ENCODE measurements at places on chromosomes 13 and 19. TPM values are rescaled to one million over a fixed set of nuclear protein-coding genes. Genes with fewer than 3 reads are reported as not detected.

GRCh38 chr13:52848455-52849195 is at the start of gene PCDH8:
PCDH8 (minus strand) TSS chr13:52848640; CDS start chr13:52848436, 204 bp downstream.
- DNase-seq = no peak

GRCh38 chr13:22073718-22074117 is 402.8 kb downstream of the FGF9 start:
- no peak for DNase-seq

DNA sequence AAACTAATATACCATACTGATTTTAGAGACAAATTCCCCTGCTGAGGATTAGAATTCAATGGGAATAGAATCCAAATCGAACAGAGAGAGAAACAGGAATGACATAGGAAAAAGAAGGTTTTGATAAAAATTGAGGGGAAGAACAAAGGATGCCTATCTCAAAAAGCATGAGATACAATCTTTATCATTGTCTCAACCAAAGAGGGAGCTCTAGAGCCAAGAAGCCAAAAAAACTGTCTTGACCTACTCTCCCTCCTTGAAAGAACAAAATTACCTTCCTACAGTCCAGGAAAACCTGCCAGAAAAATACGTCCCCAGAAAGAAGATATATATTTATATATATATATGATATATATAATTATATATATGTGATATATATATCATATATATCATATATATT is 39.2 kb upstream of the MIR17HG start:
- no peak for DNase-seq

DNA sequence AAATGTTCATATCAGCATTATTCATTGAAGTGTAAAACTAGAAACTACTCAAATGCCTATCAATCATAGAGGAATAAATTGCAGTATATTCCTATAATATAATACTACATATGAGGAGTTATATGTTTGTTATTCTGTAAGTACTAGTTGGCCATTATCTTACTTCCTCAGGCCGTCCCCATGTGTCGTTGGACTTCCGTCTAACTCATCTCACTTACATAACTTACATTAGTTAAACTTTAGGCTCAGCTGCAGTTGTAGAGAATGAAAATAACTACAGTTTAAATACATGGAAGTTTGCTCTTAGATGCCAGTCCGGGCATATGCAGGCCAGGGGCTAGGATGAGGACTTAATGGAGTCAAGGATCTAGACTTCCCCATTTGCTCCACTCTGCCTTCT is 8.6 kb upstream of the EPSTI1 start:
- no peak for DNase-seq

DNA sequence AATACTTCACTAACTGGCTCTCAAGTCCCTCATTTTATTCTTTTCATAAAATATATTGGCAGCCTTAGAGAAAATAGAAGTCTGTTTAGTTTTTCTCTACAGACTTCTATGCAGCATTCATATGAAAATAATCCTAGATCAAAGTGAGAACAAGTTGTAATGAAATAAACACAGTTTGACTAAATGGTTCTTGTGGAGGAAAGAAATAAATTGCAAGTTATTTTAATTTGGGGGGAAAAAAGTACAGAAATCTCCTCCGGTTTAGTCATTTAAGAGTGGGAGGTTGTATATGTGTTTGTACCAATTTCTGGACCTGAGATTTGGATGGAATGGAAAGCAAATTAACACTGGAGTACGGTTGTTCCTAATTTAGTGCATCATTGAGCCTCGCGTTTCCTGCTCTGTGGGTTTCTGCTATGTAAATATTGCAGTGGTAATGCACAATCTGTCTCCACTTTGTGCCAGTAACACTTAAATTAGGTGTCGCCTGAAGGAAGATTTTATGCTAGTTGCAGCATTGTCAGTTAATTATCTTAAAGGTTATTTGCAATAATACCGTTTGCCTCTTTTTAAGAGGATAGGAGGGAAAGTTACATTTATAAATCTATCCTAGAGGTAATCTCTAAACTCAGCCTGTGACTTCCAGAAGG is 100.2 kb downstream of the ZIC5 start:
- DNase-seq = no peak

GRCh38 chr13:112244061-112244460 is 132.1 kb upstream of the SPACA7 start:
- DNase-seq = no peak

GRCh38 chr13:45215392-45216077 is 14.7 kb upstream of the KCTD4 start:
- DNase-seq = no peak

- no peak for DNase-seq
Observed at GRCh38 chr13:63455938-63456337, 2040.3 kb upstream of the PCDH20 start.

DNA sequence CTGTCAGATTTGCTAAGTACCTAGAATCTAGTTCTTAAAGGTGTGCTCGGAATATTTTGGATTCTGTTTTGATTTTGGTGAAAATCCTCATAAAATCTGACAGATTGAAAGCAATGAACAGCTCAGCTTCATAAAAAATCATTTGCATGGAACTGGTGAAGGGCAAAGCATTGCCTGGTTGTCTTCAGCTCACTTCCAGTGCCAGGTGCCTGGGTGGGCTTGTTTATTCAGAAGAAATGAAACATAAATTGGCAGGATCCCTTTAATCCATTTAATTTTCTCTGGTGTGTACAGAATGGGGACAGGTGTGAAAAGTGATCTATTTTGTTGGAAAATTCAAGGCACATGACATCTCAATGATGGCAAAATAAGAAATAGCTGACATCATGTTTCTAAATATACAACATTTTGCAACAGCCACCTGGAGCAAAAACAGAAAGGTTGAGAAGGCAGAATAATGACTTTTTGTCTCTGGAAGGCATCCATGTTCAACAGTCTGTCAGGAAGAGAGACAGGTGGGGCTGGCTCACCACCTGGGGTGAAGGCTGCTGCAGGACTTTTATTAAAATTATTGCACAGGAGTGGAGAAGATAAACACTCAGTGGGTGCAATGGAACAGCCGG is 52.2 kb downstream of the RFC3 start:
- DNase-seq = no peak

DNA sequence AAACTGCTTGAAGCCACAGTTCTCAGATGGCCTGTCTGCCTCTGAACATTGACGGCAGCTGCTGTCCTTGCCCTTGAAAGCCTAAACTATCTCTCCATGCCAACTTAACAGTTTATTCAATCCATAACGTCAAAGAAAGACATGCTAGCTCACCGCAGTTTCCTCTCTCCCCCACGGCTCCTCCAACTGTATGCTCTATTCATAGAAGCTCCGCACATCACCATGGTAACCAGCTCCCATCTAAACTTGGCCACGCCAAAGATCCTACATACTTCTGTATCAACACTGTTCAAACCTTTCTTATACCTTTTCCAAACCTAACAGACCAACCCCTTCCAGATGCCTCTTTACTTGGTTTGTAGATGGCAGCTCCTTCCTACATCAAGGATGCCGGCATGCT is 48.6 kb downstream of the ZNF91 start:
- DNase-seq = no peak

DNA sequence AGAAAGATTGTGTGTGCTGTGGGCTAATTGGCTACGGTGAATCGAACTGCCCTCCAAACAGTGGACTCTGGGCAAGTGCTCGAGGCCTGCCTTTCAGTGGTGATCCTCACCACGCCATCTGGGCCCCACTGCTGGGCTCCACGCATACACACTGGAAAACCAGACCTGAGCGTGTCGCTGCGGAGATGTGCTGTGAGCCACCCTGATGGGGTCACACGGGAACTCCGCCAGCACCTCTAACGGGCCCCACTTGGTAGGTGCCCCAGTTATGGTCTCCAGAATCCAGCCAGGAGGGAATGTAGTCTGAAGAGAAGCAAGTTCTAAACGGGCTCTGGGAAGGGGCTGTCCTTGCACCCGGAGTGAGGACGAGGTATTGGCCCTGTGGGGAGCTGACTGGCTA is 39.3 kb downstream of the C13orf46 start:
- no peak for DNase-seq

DNA sequence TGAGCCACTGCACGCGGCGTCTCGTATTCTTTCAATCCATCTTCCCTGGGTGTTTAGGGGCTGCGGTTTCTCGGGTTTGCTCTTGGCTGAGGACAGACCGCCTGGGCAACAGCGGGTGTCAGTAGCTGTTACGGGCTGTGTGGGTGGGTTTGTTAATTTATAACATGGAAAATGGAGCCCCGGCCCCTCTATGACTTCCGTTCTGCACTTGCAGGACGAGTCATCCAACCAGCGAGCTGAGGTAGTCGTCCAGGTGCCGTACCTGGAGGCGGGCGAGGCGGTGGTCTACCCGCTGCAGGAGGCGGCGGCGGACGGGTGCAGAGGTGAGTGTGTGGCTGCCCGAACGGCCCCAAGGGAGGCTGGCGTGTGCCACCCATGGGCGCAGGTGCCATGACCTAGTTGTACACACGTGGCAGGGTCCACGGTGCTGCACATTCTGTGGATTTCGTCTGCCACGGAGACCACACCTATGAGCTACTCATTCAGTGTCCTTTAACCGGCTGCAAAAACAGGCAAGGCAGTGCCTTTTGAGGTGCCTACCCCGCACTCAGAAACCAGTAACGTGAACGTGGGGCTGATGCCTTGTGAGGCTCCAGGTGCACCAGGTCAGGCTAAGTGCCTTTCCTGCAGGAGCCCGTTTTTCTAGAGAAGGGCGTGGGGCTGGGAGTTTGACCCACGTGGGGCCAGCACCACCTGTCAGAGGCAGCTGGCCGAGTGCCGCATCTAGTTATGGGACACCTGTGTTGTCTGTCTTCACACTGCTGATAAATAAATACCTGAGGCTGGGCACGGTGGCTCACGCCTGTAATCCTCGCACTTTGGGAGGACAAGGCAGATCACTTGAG is 10.9 kb downstream of the POLR2E start:
- DNase-seq = peak; percentile 48

- DNase-seq = no peak
Observed at GRCh38 chr19:49936549-49936948, 7.2 kb upstream of the NUP62 start.

- no peak for DNase-seq
Observed at GRCh38 chr13:62173958-62174357, 758.3 kb upstream of the PCDH20 start.

GRCh38 chr19:44092108-44092507 is 2.1 kb upstream of the ZNF224 start:
- DNase-seq = no peak

The PSG6 gene
- not detected for total RNA-seq

The ZNF579 gene
- 13.1 TPM for total RNA-seq

The ZSCAN1 gene
- total RNA-seq = not detected

The RNF225 gene
- total RNA-seq = not detected

The GRIN2D gene
- total RNA-seq = 0.38 TPM

The KLK6 gene
- not detected for total RNA-seq

The LRFN3 gene
- 8.4 TPM for total RNA-seq
